ENCODE measurements at places on chromosomes 5 and 9. TPM values are rescaled to one million over a fixed set of nuclear protein-coding genes. Genes with fewer than 3 reads are reported as not detected.

DNA sequence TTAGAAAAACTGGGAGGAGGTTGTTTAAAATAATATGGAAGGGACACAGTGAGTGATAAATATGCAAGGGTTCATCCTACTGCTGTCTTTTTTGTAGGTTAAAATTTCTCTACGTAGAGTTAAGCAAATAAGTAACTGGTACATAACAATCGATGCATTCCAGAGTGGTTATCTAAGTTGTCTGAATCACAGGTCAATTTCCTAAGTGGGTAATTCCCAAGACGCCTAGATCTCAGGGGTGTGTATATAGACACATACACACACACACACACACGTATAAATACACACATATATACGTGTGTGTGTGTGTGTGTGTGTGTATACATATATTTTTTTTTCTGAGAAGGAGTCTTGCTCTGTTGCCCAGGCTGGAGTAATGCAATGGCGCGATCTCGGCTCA is 22.3 kb downstream of the CAAP1 start:
- H3K27ac ChIP-seq: no peak overlapping the region
- no peak for DNase-seq
- no peak overlapping the region for H3K4me3 ChIP-seq
- no peaks in the 10 kb centered on the region for H3K27me3 ChIP-seq
- H3K4me1 ChIP-seq: no peaks in the 10 kb centered on the region
- peaks cover 11% of the 10 kb centered on the region for H3K36me3 ChIP-seq

DNA sequence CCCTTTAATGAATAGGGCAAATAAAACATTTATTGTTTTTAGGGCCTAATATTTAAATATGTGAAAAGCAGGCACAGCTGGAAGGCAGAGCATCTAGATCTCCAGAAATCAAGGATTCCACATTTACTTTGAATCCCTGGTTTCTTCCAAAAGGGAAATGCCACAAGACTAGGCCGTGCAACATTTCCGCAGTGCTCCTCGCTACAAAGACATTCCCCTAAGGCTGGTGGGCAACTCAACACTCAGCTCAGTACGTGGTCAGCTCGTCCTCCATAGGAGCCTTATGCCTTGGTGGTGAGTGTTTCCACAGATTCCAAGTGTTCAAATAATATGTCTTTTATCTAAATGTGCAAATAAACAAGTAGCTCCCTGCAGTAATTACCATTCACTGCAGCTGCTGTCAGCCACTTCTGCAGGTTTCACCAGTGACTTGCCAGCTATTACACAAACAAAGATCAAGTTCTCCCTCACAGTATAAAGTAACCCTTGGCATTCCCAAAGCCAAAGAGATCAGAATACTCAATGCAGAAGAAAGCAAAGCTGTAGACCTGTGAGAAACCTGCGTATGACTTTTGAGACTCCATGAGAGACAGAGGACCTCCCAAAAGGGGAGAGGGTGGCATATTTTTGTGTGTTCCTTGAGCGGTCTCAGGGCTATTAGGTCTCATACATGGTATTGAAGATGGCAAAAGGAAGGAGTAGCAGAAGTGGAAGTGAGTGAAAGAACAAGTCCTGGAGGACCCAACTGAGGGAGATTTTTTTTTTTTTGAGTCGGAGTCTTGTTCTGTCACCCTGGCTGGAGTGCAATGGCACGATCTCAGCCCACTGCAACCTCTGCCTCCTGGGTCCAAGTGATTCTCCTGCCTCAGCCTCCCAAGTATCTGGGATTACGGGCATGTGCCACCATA is 38.0 kb upstream of the TENT2 start:
- DNase-seq: no peak
- H3K27ac ChIP-seq: no peak overlapping the region
- peaks cover 8% of the 10 kb centered on the region for H3K27me3 ChIP-seq
- no peaks in the 10 kb centered on the region for H3K36me3 ChIP-seq

GRCh38 chr5:27701931-27702903 is 663.8 kb upstream of the CDH9 start:
- no peaks in the 10 kb centered on the region for H3K27me3 ChIP-seq
- no peaks in the 10 kb centered on the region for H3K4me1 ChIP-seq
- DNase-seq: no peak
- H3K27ac ChIP-seq: no peak overlapping the region

- no peaks in the 10 kb centered on the region for H3K36me3 ChIP-seq
- H3K27ac ChIP-seq: no peak overlapping the region
- H3K27me3 ChIP-seq: no peaks in the 10 kb centered on the region
- no peaks in the 10 kb centered on the region for H3K4me1 ChIP-seq
Observed at GRCh38 chr5:19709403-19709802, 278.6 kb downstream of the CDH18 start.

- DNase-seq: no peak
- no peaks in the 10 kb centered on the region for H3K36me3 ChIP-seq
- H3K27ac ChIP-seq: no peak overlapping the region
Observed at GRCh38 chr5:35087991-35088390, 40.2 kb upstream of the AGXT2 start.

The STARD4 gene
- total RNA-seq: 49.9 TPM

The RASGRF2 gene
- total RNA-seq: 7.6 TPM

The SH2D3C gene
- total RNA-seq: 34.5 TPM
